Stimulated activated CD4-positive, alpha-beta T cell treated with anti-CD3 and anti-CD28 coated beads, TNF-alpha, amount 100 ng/mL, for 48 hours (primary cell): ENCODE measurements at places on chromosomes 2 and 18.

DNA sequence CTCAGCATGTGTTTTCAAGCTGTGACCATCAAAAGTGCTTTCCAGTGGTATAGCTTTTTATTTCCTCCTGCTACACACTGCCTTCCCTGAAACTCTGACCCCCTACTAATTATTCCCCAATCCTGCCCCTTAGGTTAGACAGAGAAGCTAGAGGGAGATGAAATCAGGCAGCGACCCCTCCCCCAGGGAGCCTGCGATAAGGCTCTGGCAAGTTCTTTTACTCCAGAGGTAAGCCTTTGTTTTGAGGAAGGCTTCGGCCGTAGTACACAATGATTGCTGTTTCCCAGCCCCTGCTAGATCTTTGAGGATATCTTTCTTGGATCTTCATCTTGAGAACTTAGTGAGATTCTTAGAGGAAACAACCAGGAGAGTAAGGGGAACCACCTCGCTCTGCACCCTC lies 33.5 kb upstream of the NOL4 start:
- no peak for DNase-seq

DNA sequence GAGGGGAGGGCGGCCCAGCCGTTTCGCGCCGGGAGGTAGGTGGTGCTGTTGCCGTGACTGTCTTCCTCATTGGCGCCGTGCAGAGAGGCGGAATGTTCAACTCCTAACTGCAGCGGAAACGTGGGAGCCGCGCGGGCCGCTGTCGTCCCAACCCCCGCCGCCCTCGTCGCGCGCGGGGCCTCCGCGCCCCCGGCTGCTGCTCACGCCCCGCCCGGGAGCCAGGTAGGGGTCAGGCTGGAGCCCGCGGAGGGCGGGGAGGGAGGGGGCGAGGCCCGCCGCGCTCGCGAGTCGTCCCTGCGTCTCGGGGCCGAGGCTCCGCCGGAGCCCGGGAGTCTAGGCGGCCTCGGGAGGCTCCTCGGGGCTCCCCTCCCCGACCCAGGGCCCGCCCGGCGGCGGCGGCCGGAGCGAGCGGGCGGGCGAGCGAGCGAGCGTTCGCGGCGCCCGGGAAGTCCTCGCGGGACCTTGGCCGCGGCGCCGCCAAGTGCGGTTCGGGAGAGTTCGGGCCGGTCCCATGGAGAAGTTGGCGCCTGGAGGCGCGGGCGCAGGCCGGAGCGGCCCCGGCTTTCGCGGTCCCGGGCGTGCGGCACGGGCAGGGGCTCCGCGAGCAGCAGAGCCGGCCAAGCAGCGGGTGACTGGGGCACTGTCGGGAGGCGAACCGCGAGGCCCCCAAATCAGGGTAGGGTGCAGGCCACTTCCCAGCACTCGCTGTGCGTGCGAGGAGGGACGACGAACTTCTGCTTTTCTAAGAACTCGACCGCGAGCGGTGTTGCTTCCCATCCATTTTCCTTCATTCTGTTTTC lies at the start of gene MAP3K20:
MAP3K20 (plus strand) TSS at position 66 of the 800 bp plus-strand sequence. CDS start 15,186 bp downstream, outside the sequence.
- peak; percentile 37 for DNase-seq

DNA sequence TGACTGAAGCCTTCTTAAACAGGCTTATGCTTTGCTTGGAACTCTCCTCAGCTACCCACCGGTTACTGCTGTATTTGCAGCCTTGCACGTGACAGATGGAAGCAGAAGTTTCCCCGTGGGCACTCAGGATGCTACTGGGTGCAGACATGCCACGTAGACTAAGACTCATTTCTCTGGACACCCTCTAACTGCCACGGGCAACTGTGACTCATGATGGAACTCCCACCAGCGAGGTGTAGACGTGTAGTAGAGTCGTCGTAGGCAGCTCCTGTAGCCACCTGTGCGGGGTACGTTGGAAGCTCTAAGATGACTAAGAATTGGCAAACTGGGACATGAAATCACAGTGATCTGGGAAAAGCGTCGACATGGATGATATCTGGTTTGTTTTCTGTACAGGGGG lies 27.5 kb downstream of the TSHZ1 start:
- no peak for DNase-seq

- no peak for DNase-seq
These were observed 60.0 kb downstream of the CEP192 start for GRCh38 chr18:13051159-13051558.

- no peak for DNase-seq
These were observed 65.3 kb upstream of the AMMECR1L start for GRCh38 chr2:127951026-127951425.

GRCh38 chr2:83282841-83283240 lies 1176.2 kb downstream of the SUCLG1 start:
- DNase-seq: no peak

DNA sequence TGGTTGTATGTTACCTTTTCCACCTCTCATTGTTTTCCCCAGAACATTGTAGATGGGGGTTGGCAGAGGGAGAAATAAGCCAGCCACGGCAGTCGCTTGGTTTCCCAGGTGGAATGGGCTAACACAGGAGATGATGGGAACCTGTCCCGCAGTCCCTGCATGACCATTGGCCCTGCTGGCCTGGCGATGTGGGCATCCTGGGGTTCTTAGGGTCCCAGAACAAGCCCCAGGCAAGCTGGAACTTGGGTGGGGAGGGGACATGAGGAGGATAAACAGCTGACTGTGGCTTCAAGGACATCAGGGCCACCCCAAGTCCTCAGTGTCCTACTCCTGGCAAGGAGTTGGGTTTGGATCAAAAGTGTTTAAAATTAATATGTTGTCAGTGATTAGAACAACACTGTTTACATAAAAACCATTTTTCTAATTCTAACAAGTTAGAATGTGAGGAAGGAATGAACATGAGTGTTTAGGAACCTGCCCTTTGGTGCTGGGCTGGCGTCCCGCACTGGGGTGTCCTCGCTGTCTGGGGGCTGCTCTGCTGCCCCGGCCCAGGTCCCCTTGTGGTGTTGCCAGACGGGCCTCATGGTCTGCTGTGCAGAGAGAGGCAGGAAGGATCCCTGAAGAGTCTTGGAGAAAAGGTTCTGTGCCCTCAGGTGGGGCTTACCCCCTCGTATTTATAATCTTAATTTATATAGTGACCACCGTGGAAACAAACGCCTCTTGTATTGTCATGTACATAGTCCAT lies 95.1 kb downstream of the USP40 start:
- no peak for DNase-seq

DNA sequence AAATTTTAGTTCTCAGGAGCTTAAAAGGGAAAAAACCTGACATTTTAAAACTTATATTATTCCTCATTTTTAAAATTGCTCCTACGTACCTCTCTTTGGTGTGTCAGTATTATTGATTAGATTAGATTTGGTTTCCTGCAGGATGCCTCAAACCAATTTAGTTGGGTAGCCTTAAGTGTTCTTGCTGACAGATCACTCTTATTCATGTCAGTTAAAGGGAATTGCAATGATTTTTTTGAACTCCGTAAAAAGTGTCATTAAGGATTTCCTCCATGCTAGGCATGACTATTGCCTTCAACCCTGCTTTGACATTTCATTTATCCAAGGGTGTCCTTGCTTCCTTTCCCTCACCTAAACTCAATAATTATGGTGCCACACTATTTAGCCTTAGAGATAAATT lies 149.0 kb upstream of the CDH7 start:
- no peak for DNase-seq

DNA sequence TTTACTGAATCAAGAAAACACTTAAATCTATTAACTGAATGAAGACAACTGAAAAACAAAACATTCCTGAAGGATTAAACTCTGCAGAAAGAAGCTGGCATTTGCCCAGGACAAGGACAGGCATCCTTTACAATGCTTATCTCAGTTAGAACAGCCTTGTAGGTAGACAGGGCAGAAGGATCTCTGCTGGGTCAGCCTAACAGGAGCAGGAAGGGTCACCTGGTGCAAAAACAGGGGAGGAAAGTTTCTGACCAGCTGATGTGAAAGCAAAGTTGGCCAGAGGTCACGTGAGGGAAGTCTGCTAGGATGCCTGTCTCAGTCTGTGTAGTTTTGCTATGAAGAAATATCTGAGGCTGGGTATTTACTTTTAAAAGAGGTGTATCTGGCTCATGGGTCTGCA lies 348.6 kb downstream of the ANAPC1 start:
- DNase-seq: no peak

- no peak for DNase-seq
These were observed 299.5 kb downstream of the GBX2 start for GRCh38 chr2:235868645-235869044.

- DNase-seq: no peak
These were observed 98.5 kb upstream of the XPO1 start for GRCh38 chr2:61636686-61637085.

DNA sequence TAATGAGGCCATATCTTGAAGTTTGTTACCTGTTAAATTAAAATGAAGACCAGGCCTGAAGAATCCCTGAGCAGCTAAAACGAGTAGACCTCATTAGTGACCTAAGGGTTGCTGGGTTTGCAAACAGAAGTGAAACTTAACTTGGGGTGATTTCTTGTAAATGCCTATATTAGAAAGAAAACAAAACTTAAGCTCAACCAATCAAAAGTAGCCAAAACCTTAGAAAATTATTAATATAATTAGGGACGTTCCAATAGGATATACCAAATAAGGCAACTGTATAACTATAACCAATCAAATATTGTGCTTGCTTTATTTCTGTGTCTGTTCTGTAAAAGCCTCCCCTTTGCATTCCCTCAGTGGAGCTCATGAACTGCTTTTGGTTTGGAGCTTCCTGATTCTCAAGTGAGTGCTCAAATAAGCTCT lies 137.9 kb upstream of the VRK2 start:
- DNase-seq: no peak

DNA sequence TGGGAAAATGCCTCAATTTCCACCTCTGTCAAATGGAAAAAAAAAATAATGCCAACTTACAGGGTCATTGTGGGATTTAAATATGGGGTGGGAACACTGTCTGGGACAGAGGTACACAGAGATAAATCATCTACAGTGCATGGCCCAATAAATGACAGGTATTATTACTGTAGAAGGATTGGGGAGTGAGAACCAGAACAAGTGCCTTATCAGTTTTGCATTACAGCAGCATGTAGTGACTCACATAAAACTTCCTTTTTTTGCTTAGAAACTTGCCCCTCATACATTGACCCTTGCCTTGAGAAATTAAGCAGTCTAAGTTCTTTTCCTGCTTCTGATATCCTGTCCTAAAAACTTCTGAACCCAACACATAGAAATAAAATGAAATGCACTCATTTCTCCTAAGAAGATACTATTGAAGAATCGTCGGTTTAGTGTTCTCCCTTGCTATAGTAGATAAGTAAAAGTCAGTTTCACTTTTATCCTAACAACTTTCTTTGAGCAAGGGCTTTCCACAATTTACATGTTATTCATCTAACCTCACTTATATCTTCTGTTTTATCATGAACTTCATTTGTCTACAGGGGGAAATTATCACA lies 121.0 kb upstream of the HAAO start:
- DNase-seq: no peak

- no peak for DNase-seq
These were observed 1710.4 kb downstream of the SUCLG1 start for GRCh38 chr2:82748653-82749052.
